ENCODE measurements at places on chromosomes 12 and 14.
A peak's percentile ranks its signal among the peaks of the same experiment; 100 is the strongest.

- no peak for DNase-seq
These were observed 98.3 kb downstream of the PTGER2 start for GRCh38 chr14:52412426-52412825.

- no peak for DNase-seq
These were observed 209.8 kb upstream of the NUDT4 start for GRCh38 chr12:93167841-93168492.

GRCh38 chr12:89228491-89228890 lies 123.8 kb downstream of the DUSP6 start:
- no peak for DNase-seq

DNA sequence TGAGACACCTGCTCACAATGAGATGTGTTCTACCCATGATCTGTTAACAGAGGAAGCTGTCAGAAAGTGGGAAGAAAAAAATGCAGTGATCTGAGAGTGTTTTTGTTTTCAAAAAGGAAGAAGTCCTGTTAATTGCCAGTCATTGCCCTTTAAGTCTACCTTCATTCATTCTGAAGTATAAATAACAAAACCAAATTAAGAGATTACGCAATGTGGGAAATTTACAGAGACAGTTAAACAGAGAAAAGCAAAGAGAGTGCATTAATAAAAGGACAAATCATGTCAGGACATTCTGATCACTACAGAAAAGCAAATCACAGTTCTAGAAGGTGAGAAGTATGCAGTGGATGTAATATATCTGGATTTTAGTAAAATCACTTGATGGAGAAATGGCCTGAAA lies 154.2 kb downstream of the NRXN3 start:
- DNase-seq, result no peak

DNA sequence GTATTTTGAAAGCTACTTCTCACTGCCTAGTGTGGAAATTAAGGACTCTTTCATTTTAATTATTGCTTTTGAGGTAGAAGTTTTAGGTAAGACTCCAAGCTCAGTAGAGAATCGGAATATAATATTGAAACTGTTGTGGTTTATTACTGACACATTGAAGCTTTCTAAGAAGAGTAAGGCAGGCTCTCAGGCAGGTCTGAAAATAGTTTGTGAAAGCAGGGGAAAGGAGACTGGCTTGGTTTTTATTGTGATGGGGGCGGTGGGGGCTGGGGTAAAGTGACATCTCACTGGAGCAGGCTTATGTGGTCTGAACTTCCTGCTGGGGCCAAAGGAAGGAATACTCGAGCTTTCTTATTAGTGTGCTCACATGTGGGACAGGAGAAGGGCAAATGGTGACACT lies 79.5 kb downstream of the OTOGL start:
- no peak for DNase-seq

DNA sequence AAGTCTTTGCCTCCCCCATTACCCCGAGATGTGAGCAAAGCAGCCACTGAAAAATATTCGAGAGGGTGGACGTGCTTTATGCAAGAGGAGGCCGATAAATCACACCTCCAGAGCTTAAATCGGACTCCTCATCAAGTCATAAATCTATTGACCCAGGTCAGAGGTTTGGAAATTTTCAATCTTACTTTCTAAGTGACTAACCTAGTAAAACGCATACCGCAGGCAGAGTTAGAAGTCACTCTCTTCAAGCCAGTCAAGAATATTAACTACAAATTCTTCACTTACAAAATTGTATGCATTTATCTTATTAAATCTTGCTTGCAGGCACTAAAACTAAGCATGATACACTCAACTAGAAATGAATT lies 34.9 kb downstream of the GPHB5 start:
- no peak for DNase-seq

DNA sequence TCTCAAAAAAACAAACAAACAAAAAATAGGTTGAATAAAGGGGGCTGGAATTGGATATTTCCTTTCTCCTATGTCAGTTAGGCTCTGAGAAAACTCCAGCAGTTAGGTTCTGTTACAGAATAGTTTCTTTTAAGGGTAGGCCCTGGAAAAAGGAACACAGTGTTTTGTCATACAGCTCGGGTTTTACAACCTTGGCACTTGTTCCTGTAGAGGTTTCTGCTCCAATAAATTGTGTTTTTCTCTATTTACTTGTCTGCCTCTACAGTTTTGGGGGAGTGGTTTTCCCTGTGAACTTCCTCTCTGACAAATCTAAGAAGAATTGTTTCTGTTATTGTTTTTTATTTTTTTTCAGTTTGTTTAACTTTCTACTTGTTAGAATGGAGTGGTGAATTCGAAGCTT lies 167.6 kb downstream of the ACSS3 start:
- DNase-seq, result no peak

DNA sequence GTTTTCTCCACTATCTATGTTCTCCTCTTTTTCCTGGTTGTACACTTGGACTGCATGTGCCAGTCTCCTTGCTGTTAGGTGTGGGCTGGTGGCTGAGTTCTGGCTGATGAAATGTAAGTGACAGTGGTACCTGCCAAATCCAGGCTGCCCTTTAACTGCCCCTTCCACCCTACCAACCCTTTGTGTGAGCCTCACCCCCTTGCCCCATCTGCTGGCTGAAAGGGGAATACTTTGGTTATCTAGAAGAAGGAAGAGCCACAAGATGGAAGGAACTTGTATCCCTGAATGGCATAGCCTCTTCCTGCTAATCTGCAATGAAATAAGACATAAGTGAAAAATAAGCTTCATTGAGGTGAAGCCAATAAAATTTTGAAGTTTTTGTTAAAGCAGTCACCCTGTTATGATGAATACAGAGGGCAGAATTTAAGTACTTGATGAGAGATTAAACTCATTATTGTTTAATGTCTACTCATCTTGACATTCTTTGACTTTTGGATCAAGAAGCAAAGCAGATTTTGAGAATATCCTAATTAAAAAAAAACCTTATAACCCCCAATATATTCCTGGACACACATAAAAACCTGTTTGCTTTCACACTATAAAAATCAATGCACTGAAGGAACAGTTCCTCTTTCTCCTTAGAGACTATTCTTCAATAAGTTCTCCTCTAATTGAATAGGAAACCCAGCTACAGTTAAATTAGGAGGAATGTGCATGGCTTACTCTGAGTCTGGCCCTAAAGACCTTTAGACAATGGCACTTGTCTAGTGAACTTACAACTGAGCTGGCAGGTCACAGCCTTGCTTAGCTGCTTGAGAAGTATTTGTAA lies 262.6 kb upstream of the BTG1 start:
- DNase-seq, result no peak

DNA sequence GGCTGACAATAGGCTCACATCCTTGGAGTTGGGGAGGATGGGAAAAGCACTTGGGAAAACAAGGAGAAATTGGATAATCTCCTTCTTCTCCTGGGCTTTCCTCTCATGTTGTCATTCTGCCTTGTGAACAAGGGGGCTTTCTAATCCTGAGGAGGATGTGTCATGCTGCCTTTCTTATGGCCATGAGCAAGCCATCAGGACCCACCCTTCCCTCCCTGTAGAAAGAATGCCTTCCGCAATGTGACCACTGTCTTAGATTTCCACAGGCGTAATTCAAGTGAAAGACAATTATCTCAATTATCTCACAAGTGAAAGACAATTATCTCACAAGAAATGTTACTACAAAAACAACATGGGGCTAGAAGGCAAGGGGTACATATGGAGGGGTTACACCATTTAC lies 3.0 kb upstream of the OR6S1 start:
- DNase-seq, result no peak

DNA sequence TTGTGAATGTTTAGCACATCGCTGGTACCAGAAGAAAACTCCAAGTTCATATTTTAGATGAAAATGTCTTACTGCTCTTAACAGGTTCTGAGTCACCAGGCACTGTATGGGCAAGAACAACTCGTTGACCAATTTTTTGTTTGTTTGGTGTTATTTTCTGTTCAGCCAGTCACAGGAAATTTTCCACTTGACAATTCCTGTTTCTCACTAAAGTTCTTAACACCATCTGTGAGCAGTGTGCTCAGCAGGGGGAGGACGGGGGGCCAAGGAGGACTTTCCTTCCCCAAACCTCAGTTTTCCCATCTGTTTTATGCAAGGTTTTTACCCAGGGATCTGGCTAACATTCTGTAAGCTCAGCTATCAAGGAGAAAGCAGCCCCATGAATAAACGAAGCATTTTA lies 3.0 kb downstream of the NUAK1 start:
- DNase-seq, result no peak

- DNase-seq, result no peak
These were observed 64.3 kb downstream of the APOBEC1 start for GRCh38 chr12:7601406-7601805.

DNA sequence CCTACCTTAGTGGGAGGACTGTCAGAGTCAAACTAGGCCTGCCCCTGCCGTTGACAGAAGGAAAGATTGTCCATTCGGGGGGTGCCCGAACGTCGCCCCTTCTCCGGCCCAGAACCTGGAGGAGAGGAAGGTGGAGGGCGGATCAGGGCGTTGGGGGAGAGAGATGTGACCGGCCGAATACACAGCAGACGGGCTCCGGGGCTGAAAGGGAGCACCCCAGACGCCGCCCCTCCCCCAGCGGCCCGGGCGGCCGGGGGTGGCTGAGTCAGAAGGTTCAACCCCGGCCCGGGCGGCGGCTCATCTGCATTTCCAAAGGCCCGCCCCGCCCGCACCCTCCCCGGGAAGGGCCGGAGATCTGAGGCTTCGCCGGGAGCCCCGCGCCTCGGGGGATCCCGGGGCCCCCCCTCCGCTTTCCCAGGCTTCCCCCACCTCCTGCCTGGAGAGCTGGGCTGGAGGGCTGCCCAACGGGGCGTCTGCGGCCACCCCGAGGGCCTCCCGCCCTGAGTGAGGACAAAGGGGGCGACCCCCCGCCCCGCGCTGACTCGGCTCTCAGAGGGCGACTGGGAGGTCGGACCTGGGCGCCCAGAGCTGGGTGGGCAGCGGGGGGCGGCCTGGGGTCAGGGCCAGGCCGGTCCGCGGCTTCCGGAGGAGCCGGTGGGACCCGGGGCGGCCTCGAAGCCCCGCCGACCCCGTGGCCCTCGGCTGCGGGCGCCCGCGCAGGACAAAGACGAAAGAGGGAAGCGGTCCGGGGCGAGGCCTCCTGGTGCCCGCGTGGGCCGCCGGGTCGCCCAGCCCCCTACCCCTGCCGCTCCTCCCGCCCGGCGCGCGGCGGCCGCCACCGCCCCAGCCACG lies 3.7 kb upstream of the SETD1B start:
- peak; percentile 88 for DNase-seq

DNA sequence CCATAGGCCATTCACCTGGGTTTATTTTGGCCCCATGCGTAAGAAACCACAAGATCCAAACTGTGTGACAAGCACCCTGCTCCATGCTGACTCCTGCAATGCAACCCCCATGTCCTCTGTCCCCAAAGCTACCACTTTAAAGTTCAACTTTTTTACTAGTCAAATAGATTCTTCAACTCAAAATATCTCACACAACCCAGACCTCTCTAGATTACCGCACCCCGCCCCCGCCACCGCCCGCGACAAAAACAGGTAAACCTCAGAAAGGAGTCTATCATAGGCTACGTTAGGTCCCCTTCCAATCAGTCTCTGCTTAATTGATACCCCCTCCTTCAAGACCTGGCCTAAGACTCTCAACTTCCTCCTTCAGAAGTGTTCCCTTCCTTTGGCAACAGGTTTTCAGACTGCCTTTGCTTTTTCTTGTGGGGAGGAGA lies 2.2 kb downstream of the ZFP36L1 start:
- no peak for DNase-seq

DNA sequence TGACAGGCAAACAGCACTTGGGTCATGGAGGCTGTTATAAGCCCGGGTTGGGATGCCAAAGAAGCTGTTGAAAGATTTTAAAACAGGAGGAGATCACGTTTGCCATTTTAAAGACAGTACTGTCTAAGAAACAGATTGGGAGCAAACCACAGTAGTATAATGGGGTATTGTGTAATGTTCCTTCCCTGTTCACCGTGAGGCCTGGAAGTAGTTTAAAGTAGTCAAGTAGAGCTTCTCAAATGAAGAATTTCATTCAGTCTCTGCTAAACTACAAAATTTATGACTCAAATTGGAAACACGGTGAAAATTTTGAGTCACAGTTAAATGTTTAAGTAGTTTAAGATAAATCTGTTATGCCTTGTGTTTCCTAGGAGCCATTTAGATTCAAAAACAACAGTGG lies 35.8 kb downstream of the ATP2A2 start:
- DNase-seq, result no peak

- no peak for DNase-seq
These were observed 2.9 kb downstream of the SPX start for GRCh38 chr12:21528953-21529352.

DNA sequence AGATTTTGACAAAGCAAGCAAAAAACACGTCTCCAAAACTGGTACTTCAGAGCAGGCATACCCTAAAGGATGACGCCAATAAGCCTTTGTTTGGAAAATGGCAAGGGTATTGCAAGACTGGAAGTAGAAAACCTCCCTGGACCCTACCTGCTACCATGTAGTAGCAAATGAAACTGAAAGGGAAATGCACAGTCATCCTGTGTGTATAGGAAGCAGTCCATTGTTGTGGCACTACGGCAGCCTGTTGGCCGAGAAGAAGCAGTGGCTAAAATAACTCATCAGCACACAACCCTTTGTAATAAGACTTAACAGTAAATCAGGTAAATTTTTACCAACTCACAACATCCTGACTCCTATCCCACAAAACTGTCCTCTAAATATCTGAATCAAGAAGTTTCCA lies 386.4 kb downstream of the RGS6 start:
- DNase-seq, result no peak

DNA sequence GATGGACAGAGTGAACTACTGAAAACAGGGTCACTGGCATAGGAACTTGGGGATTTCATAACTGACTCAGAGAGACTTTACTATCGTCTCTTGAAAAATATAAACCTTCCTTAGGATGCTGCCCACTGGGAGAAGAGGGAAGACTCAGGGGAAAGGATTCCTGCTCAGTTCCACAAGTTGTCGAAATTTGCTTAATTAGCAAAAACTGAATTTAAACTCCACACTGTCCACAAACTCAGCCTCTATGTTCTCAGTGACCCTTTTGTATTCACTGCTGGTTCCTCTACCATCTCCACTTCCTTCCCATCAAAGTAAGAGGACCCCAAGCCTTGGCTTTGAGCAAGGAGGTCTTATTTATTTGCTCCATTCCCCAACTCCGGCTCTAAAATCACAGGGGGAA lies 7.2 kb upstream of the MYL6B start:
- no peak for DNase-seq

- no peak for DNase-seq
These were observed 8.4 kb downstream of the IFI27L1 start for GRCh38 chr14:94089479-94089878.

- DNase-seq, result no peak
These were observed 2.7 kb upstream of the SAMD4A start for GRCh38 chr14:54564071-54564867.

- DNase-seq, result no peak
These were observed 12.4 kb downstream of the ERG28 start for GRCh38 chr14:75648066-75648838.

- DNase-seq, result no peak
These were observed 551.0 kb downstream of the DIO2 start for GRCh38 chr14:79660053-79660939.
